Stimulated activated CD4-positive, alpha-beta T cell treated with anti-CD3 and anti-CD28 coated beads, Interleukin-1b, Interleukin-23, amount 100 ng/mL, for 1 hour (primary cell): ENCODE measurements at places on chromosomes 11 and 22.

DNA sequence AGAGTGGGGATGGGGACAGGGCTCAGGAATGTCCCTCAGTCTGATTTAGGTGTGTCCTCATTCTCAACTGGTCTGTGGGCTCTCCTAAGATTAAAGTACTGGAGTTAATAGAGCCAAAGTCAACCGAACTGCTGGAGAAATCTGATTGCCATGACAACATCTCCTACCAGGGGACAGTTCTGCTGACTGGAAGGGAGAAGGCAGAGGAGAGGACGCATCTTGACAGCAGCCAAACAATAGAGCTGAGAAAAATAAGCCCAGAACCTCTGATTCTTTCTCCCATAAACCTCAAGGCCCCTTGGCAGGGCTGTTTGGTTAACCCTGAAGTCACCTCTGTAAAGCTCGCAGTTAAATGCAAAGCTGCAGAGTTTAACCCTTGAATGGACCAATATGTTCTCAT, 2.8 kb downstream of the KCTD14 start:
- DNase-seq = no peak

DNA sequence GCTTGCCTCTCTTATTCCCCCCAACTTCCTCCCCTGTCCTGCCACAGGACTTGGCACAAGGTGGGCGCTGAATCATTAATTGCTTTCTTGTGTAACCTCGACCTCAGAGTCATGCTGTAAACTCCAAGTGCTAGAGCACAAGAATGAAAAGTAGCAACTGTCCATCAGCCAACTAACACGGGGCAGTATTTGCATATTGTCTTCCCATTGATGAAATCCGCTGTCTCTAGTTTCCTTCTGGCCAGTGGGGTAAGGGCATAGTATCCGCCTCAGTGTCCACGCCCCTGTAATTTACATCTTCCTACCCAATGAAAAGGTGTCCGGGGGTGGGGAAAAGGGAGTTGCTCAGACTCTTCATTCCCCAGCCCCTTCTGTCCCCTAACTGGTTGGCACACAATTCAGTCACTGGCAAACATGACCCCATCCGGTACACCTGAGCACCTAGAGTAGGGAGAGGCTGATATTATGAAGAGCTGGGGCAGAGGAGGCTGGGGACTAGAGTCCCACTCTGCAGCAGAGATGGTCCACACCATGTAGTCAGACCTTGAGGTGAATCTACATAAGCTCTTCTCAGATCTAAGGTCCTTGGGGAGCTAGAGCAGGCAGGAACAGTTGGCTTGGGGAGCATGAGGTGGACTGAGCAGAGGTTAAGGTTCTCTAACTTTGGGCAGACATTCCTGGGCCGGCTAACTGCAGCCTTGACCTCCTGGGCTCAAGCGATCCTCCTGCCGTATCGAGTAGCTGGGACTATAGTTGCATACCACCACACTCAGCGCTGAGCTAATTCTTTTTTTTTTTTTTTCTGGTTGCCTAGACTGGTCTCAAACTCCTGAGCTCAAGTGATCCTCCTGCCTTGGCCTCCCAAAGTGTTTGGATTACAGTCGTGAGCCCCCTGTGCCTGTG, 6.8 kb upstream of the GGA1 start:
- no peak for DNase-seq

DNA sequence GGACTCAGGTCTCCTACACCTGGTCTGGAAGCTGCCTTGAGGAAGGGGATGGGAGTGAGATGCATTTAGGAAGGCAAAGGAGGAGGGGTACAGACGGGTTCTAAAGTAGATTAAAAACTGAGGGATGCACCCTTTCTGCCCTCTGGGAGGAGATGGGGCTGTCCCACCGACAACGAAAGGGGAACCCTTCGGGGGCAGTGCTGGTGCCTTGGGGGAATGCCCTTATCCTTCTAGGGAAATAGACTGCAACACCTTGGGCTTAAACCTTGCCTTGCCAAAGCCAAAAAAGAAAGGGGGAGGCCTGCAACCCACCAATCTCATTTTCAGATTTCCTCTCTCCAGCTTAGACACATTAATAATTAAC, 89.8 kb downstream of the PLEKHA7 start:
- DNase-seq = no peak

GRCh38 chr11:75264971-75265370, 24.4 kb downstream of the TPBGL start:
- DNase-seq = no peak

DNA sequence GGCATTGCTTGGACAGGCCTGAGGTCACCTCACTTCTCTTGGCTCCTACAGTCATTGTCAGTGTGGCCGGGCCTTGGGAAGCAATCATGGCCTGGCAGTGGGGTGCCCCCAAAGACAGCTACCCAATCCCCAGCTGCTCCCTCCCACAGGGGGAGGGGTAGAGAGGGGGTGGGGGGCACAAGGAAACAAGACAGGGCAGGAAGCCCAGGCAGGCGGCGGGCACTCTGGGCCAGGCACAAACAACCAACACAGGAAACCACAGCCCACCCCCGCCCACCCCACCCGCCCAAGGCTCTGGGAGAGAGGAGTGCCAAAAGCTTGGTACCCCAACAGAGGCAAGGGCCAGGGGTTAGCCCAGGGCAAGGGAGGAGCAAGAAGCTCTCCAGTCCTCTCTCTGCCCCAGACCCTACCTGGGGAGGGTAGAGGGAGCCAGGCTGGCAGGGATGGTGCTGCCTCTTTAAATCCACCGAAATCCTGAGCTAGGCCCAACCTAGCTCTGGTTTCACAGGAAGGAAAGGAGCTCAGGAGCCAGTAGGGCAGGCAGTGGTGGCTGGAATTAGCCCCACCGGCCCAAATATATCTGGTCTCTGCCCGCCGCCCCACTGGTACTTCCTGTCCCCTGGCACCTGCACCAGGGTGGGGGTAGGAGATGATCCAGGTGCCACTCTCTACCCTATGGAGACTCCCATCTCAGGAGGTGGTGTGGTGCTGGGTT, 12.2 kb downstream of the BCL9L start:
- no peak for DNase-seq

GRCh38 chr22:41902932-41903421, 11.9 kb downstream of the SHISA8 start:
- DNase-seq = no peak

DNA sequence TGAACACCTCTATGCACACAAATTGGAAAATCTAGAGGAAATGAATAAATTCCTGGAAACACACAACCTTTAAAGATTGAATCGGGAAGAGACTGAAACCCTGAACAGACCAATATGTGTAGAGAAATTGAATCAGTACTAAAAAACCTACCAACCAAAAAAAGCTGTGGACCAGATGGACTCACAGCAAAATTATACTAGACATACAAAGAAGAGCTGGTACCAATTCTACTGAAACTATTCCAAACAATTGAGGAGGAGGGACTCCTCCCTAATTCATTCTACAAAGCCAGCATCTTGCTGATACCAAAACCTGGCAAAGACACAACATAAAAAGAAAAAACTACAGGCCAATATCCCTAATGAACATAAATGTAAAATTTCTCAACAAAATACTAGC, 54.4 kb upstream of the SEZ6L start:
- DNase-seq = no peak

- DNase-seq = no peak
Observed at GRCh38 chr11:47765086-47765485, 2.1 kb downstream of the FNBP4 start.

GRCh38 chr11:11171854-11172253, 181.2 kb downstream of the CSNK2A3 start:
- no peak for DNase-seq

GRCh38 chr22:44133901-44134571, 46.7 kb upstream of the PARVG start:
- DNase-seq = no peak

GRCh38 chr11:27470826-27471588, 1.6 kb downstream of the LGR4 start:
- no peak for DNase-seq

DNA sequence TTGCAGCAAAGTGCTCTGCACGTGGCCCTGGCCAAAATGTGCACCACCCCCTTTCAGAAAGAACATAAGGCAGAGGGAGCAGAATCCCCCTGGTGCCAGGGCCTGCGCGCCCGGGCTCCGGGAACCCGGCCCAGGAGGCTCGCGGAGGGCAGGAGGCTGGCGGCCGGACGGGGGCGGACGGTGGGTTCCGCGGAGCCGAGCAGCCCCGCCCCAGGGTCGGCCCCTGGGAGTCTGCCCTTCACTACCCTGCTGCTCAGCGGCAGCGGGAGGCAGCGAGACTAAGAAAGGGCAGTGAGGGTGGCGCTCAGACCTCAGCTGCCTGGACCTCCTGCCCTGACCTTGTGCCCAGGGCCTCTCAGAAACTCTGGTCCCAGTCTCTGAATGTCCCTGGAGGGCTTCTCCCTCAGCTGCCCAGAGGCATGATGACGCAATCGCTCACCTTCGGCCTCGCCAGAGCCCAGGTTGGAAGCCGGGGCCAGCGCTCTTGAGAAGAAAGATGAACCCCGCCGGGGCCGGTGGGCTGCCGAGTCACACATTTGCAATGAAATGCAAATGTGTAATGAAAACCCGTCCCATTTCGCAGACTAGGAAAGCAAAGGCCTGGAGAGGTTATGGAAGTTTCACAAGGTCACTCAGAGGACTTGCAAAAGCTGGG, 1.1 kb upstream of the CLMP start:
- DNase-seq = no peak

GRCh38 chr11:117210620-117211019, 11.4 kb downstream of the TAGLN start:
- no peak for DNase-seq

DNA sequence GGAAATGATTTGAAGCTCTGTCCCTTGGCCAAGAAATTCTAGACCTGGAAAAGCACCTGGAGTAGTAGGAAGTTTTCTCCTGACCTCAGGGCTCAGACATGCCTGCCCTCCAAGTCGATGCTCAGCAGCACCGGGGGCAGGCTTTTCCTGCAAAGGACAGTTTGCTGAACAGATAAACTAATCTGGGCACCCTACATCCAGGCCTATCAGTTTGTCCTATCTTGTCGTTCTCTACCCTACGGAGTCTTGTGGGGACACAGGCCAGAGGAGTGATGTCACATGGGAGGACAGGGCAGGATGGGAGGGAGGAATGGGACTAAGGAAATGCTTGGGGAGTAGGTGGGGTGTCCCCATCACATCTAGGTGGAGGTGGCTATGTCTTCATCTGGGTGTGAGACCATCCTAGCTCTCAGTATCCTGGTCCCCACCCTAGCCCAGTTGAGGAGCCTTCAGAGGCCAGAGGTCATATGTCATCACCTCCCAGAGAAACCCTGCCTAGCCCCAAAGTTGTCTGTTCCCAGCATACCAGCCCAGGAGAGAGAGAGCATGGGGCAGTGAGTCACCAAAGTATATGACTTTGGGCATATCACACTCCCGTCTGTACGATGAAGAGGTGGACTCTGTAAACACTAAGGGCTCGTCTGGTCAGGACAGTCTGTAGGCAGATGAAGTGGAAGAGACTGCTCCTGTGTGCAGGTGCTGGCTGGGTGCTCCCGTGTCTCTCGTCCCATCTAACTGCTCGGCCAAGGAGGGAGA, 18.1 kb upstream of the FCHSD2 start:
- no peak for DNase-seq

- DNase-seq = no peak
Observed at GRCh38 chr11:100777736-100778135, 90.6 kb downstream of the ARHGAP42 start.

DNA sequence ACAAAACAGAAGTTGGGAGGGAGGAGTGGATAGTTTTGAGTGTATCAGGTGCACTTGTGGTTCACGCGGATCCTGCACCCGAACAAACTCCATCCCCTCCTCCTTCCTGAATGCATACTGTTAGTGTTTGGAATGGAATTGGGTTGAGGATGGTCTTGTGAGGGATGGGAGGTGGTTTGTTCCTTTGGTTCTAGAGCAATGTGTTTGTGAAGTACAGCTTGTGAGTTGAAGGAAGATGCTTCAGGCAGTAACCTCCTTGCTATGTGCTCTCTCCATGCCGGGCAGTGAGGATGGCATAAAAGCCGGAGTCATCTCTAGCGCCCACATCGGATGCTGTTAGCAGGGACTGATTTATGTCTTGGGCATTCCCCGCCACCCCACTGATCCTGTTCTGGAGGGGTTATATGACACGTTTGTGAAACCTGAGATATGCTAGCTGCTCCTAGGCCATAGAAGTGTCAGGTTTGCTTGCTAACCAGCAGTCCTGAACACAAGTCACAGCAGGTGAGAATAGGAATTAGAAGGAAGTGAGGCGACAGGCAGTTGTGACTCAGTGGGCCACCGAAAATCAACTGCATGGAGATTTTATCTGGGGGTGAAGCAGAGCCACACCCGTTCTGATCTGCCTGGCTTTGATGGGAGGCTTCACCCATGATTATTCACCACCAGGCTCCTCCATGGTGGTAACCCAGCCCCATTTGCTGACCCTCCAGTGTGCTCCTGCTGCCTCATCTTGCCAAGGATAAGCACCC, 2.2 kb downstream of the BCR start:
- DNase-seq = no peak

DNA sequence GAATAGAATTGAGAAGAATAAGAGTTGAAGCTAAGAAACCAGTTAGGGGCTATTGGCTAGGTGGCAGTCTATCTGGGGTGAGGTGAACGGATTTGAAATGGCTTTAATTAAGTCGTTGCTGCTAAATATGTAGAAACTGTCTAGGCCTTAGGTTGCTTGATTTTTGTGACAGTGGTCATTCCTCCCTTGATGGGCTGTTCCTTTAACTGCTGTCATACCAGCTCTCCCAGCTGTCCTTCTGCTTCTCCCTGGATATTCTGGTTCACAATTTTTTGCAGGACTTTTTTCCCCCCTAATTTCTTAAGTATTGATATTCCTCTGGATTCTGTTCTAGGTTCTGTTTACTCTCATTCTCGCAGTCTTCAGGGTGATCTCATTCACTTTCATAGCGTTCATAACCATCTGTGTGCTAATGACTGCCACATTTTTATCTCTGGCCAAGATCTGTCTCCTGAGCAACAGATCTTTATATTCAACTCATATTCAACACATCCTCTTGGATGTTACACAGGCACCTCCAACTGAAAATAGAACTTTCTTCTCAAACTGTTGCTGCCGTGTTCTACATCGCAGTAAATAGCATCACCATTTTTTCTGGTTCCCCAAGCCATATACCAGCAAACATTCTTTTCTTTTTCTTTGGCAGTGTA, 134.1 kb downstream of the UVRAG start:
- no peak for DNase-seq

GRCh38 chr11:68275721-68276507, 4.1 kb upstream of the C11orf24 start:
- no peak for DNase-seq
